ENCODE measurements at places on chromosomes 12 and 14.

DNA sequence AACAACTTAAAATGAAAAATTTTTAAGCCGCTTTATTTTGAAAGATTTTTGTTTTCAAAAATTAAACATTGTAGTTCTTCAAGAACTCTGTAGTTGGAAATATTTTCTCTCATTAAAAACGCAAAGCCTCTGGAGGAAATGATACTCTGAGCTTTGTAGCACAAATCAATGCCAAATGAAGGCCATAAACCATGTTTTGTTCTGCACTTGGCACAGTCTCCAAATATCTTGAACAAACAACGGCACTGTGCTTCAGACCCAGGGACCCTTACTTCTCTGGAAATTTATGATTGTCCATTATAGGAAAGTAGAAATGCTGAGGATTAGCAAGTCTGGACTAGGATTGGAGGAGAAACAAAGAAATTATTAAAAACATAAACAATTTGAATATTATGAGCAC is 160.8 kb upstream of the BMP4 start:
- no peak for DNase-seq

DNA sequence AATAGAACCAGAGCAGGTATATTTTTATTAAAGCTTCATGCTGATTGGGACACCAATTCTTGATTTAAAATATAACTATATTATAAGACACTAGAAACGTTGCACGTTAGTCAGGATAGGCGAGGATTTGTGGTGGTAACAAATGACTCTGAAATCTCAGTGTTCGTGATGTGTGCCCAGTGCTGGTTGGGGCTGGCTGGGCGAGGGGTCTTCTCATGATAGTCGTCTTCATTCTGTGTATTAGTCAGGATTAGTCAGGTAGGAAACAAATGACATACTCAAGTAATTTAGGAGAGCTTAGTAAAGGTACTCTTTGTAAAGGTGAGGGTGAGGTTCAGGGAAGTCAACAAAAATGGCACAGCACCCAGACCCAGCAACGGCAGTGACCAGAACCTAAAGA is 73.9 kb upstream of the HIF1A start:
- DNase-seq: no peak

DNA sequence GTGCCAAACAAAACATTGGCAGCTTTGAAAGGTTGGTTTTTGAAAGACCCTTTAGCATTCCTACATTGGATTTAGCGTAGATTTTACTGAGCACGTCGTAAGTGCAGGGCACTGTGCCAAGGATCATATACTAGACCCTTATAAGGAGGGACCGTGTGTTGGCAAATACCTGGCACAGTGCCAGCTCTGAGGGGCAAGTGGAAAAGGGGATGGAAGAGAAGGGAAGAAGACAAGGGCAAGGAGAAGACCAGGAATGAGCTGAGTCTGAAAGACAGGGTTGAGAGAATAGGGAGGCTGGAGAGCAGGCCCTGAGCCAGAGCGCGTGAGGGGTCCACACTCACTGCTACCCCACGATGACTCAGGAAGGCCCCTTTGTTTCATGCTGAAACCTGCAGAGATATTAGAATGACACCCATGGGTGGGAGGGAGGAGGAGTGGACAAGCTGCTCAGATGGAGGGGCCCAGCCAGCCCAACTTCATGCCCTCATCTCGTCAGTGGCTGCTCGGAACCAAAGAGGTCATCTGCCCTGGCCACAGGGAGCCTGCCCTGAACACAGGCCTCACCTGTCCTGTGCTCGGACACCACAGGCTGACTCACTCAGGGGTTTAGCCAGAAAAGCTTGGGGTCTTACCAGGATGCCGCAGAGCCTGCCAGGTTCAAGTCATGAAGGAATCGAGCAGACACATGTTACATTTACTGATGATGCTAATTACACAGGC is 25.0 kb downstream of the RAB35 start:
- DNase-seq: no peak

DNA sequence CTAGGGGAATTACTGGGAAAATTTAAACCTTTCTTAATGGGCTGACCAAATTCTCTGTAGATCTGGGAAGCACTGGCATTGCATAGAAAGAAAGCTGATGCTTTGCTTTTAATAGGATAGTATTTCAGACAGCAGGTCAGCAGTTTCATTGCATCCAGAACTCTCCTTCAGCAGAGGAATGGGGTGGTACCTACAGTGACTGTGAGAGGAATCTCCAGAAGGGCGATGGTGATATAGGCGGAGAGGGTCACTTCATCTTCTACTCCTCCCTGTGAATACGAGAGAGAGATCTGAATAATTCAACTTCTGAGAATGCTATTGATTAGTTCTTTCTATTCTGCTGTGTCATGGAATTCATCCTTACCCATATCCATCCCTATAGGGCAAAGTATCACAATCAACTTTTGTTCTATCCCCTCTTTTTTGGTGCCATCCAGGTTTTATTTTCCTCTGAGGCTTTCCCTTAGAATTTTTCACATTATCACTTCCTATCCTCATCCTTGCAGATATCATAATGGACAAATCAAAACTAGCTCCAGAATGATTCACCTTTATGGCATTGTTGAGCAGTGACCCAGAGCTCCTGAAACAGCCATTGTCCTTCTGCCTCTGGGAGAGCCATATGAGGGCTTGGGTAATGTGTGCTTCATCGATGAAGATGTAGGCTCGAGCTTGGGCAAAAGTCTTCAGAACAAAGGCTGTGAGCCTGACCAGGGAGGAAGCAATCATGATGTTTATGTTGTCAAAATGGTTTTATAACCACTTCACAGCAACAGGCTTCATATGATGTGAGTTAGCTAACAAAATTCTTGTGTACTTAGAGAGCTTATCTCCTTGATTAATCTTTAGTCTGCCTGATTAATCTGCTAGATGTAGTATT is 38.3 kb downstream of the A2M start:
- DNase-seq: no peak

DNA sequence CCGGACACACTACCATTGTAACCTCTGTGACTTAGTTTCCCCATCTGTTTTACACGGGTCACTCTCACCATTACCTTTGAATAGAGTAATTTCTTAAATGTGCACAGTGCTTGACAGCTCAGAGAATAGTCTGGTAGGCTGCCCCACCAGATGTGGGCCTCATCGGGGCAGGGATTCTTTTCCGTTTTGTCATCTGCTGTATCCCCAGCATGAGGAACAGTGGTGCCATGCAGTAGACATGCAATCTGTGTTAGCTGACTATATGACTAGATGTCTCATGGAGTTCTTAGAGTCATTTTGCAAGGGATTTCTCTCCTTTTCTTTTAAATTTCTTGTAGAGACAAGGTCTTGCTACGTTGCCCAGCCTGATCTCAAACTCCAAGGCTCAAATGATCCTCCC is 44.9 kb upstream of the PLEKHG3 start:
- no peak for DNase-seq

DNA sequence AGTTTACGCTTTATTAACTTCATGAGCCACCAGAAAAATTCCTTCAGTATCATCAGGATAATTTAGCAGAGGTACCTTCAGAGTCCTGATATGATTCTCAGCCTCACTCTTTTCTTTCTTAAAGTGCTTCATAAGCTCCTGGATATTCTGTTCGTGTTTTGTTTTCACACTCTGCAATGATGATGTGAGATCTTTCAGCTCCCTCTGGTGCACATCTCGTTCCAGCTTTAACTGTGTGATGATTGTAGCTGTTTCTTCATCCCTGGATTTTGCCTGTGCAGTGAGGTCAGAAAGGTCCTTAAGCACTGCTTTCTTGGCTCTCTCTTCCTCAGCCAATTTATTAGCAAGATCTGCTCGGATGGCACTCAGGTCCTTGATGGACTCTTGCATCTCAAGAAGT is 156.7 kb downstream of the CEP128 start:
- no peak for DNase-seq

DNA sequence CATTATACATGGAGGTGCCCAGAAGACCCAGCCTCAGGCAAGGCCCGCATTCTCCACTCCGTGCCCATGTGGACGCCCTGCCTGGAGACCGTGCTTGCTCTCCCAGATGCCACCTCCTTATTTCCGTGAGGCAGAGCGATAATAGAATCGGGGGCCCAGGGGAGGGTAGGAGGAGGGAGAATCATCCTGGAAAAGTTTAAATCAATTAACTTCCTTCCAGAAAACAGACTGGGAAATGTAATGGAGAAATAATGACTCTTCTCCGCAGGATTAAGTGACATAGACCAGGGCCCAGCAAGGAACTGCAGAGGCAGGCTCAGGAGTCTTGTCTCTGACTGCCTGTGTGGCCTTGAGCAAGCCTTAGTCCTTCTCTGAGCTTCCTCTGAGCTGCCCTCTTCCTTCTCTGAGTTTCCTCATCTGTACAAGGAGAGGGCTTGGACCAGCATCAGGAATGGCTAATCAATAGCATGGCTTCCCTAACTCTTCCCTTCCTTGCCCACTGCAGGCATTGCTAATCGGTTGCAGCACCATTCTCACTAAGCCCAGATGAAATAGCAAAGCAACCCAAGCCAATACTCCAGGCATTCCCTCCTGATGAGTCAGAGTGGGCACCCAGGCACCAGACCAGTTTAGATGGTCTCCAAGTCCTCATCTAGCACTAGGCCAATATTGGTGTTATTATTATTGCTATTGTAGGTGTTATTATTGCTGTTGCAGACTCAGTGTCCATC is 11.3 kb upstream of the FAM222A start:
- DNase-seq: no peak

GRCh38 chr14:100065111-100065871 is at the start of gene EVL:
Gene EVL (plus strand): TSS chr14:100065422. CDS start chr14:100065501, 79 bp downstream.
- DNase-seq: peak; percentile 81

DNA sequence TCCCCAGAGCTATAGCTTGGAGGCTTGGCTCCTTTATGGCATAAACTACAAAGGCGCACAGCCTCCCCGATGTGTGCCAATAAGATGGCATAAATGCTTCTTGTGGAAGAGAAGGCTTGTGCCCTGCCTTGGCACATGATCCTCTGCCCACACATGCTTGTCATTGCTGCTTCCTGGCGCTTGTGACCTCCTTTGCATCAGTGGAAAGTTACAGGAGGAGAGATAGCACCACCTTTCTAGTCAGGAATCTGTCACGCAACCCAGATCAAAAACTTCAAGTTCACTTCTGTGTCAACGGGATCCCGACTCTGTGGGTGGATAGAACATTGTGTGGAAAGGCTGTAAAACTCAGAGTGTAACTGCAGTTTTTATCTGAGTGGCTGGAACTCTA is 183.8 kb upstream of the HIF1A start:
- no peak for DNase-seq

DNA sequence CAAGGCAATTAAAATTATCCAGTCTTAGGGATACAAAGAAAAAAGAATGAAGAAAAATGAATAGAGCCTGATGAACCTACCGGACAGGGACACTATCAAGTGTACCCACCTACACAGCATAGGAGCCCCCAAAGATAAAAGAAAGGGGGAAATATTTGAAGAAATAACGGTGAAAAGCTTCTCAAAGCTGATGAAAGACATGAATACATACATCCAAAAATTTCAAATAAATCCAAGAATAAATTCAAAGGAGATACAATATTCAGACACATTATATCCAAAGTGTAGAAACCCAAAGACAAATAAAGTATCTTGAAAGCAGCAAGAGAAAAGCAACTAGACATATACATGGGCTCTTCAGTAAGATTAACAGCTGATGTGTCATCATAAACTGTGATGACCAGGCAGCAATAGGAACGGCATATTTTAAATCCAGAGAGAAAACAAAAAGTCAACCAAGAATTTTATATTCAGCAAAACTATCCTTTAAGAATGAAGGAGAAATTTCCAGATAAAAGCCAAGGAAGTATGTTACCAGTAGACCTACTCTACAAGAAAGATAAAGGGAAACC is 56.0 kb downstream of the CDK17 start:
- DNase-seq: no peak

DNA sequence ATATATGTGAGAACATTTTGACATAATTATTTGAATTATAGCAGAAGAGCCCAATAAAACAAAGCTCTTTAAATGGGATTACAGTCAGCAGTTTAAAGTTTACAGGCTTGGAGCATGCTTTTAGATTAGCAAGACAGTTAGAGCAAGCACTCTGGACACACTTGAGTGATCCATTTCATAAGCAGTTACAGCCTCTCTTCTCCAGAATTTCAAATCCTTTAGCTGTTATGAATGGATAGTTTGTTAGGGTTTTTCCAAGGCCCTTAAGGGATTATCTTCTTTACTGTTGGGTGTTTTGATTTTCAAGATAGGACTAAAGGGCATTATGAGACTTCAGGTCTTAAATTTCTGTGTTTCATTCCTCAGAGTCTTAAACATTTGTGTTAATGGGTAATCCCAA is 36.3 kb downstream of the BEST3 start:
- DNase-seq: no peak

DNA sequence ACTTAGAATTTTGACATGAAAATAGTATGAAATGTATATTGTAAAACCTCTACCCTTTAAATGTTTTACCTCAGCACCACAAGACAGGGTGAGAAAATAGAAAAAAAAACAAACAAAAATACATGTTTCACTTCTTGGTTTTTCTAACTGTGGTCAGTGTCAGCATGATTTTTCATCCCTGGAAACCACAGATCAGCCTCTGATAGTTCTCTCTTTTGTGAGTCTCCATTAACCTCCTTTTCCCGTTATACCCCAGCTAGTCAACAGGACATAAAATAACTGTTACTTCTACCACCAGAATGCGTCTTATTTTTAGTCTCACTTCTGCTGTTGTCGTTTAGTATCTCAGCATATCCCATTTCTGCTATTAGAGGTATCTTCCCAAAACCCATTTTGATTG is 48.3 kb upstream of the KCNMB4 start:
- no peak for DNase-seq

DNA sequence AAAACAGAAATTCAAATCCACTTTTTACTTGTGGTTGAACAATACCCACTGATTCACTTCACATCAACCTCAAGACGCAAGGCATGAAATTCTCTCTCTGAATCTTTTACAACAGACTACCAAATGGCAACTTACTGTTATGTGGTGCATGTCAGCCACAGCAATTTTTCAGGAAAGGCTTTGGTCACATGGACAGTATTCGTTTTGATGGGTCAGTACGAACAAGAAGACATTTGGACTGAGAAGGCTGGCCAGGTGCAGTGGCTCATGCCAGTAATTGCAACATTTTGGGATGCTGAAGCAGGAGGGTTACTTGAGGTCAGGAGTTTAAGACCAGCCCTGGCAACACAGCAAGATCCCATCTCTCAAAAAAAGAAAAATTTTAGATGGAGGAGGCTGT is 144.0 kb downstream of the SEC23A start:
- no peak for DNase-seq

- no peak for DNase-seq
Observed at GRCh38 chr12:122849352-122850047, 14.2 kb downstream of the HIP1R start.

GRCh38 chr14:50013198-50013918 is 103.0 kb downstream of the VCPKMT start:
- DNase-seq: no peak

GRCh38 chr12:93098077-93098476 is 169.0 kb upstream of the EEA1 start:
- DNase-seq: peak; percentile 80

DNA sequence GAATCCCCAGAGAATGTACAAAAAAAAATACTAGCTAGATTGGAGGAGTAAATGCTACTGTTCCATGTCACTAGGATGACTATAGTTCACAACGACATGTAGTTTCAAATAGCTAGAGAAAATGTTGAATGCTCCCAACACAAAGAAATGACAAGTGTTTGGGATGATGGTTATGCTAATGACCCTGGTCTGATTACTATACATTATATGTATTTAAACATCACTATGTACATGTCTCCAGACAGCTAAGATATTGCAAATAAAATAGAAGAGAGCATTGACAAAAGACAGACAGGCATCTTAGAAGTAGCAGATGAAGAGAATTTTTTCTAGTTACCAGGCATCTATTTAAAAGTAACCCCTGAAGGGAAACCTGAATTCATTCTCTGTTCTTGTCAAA is 281.6 kb upstream of the SLC16A7 start:
- DNase-seq: no peak
